G401 (cell line): ENCODE measurements at places on chromosomes 5 and 9. TPM values are rescaled to one million over a fixed set of nuclear protein-coding genes. Genes with fewer than 3 reads are reported as not detected.
A peak's percentile ranks its signal among the peaks of the same experiment; 100 is the strongest.

DNA sequence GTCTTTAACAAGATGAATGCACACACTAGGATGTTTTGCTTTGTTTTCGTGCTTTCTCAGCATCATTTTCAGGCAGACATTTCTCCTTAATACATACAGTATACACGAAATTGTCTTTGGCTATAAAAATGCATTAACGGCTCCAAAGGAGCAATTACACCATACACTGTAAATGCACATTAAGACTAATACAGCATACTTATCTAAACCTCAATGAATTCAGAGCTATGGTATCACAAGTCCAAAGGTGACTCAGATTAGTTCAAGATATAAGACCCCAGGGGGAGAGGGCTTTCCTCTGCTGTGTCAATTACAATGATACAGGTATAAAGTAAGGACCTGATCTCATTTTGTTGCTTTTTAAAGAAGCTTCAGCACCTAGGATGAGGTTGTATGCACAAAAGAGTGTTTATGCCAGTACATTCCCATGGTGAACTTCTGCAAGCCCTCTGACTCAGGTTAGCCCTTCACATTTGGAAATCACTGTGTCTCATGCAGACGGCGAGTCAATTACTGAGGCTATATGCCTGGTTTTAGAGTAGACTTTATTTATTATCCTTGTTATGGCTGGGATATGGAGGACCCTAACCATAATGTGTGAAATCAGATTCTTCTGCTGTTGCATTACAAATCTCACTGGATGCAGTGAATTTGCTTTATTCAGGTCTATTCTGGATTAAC, 233.3 kb downstream of the ZNF608 start:
- DNase-seq, result no peak

DNA sequence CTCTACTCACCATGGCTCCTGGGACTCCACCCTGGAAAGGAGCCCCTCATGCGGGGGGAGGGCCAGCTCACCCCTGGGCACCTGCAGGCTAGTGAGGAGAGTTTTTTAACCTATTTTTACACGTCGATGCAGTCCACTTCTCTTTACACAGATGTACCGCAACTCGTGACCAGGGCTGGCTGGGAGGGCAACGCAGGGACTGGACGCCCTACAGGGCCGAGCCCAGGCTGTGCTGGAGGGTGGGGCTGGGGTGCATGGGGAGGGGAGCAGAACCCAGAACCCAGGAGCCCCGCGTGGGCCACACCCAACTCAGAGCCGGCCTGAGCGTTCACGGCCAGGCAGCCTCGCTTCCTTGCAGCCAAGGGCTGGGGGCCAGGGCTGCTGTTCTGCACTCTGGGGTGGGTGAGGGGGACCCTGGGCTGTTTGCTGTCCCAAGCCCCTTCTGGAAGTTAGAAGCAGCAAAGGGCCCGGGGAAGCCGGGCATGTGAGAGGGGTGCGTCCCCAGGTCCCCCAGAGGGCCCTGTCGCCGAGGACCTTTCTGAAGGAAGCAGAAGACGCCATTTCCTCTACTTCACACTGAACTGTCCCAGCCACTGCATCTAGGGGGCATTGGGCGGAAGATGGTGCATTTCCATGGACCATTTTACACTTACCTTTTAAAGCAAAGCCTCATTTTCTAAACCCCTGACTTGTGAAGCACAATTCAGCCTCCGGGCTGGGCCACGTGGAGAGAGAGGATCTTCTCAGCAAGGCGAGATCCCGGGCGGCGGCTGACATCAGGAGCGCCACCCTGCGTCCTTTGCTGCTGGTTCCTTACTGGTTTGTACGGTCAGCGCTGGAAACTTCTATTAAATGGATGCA, 90.5 kb downstream of the KCNT1 start:
- DNase-seq, result no peak

DNA sequence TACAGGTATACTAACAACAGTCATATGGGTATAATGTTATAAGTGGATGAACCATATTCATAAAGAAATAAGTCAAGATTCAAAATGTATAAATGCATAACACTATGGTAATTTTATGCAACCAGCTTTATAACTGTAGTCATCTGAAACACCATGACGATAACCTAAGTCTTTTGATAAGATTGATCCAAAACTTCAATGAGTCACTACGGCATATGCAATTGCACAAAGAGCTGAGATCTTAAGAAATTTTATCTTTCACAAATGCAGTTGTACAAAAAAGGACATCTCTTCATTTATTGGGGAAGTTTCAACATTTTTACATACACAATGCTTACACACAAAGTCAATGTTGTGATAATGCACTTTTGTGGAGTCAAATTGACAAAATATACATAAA, 20.3 kb downstream of the FAM81B start:
- no peak for DNase-seq

Gene PHF24
- total RNA-seq, result not detected in 2 replicates

Gene EGFLAM
- 0.55 TPM in 1 of 2 replicates, not detected in the other for total RNA-seq

Gene KCNMB1
- total RNA-seq, result not detected in 2 replicates

Gene NMUR2
- not detected in 2 replicates for total RNA-seq

Gene PLPP1
- 7.6 and 13.3 TPM in 2 replicates for total RNA-seq

GRCh38 chr9:79034583-79034982, 537.2 kb upstream of the TLE4 start:
- no peak for DNase-seq

Gene IFNA13
- total RNA-seq, result not detected in 2 replicates

GRCh38 chr5:140221697-140222223, 46.8 kb downstream of the CYSTM1 start:
- no peak for DNase-seq

DNA sequence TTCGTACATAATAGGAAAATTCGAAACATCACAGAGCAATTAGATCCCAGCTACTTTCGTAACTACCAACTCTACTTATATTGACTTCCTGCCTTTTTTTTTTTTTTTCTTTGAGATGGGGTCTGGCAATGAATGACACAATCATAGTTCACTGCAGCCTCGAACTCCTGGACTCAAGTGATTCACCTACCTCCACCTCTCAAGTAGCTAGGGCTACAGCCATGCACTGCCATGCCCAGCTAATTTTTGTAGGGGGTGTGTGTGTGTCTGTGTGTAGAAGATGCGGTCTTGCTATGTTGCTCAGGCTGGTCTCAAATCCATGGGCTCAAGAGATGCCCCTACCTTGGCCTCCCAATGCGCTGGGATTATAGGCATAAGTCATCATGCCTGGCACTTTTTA, 5.8 kb upstream of the PAIP2 start:
- DNase-seq, result no peak

DNA sequence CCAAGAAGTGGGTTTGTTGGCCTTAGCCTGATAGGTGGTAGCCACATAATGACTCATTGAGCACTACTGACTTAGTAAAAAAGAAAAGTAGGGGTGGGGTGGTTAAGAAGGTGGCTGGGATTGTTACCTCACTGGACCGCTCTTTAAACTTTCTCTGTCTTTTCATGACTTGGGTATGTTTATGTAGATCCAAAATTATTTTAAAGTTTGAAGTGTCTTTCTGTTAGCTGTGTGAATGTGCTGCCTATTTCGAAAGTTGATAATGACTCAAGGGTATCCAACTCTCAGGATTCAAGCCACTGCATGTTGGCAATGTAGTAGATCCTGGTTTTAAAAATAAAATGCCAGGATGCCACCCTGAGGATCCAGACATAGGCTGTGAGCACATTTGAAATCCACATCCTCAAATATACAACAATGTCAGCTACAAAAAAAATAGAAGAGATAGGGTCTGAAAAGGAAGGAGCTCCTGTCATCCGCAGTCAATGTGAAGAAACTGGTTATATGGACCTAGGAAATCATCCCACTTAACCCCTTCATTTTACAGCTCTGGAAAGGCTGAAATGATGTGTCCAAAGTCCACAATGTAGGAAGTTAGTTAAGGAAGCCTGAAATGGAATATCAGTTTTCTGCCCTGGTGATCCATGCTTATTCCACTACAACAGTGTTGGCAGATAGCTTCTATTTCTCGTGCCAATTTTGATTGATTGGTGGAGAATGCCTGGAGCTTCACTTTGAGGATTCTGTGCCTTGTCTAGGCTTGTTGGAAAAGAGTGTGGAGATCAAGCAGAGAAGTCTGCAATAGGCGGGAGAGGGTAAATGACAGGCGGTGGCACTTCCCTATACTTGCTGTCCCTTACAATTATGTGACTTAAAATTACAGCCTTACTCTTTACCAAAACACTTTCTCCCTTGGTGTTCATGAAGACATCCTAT, 23.4 kb downstream of the ZNF462 start:
- DNase-seq, result no peak

- DNase-seq, result no peak
These were observed 70.3 kb upstream of the SMIM15 start for GRCh38 chr5:61232490-61233050.

Gene OTP
- total RNA-seq, result not detected in 2 replicates

GRCh38 chr5:110536120-110537115, 190.1 kb downstream of the TMEM232 start:
- no peak for DNase-seq

GRCh38 chr9:35945341-35946018, 12.5 kb downstream of the OR2S2 start:
- DNase-seq, result peak; percentile 90

DNA sequence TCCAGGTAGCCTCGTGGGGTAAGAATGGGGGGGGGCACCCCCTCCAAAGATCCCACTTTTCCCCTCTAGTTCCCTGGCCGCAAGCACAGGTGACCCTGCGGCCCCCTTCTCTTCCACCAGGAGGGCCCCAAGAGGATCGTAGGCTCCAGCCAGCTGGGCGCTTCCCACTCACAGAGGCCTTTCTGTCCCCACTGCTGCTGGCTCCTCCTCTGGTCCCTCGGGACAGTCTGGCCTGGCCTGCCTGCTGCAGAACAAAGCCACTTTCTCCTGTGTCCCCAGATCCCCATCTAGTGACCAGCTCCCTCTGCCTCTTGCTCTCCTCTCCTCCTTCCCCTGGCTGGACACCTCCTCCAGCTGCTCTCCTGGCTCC, 534 bp upstream of the SAPCD2 start:
- peak; percentile 39 for DNase-seq

- DNase-seq, result no peak
These were observed 38.3 kb downstream of the ZDHHC21 start for GRCh38 chr9:14654932-14655331.

Gene CFAP157
- not detected in 2 replicates for total RNA-seq

- DNase-seq, result no peak
These were observed 8.5 kb downstream of the LCN9 start for GRCh38 chr9:135671591-135672041.

DNA sequence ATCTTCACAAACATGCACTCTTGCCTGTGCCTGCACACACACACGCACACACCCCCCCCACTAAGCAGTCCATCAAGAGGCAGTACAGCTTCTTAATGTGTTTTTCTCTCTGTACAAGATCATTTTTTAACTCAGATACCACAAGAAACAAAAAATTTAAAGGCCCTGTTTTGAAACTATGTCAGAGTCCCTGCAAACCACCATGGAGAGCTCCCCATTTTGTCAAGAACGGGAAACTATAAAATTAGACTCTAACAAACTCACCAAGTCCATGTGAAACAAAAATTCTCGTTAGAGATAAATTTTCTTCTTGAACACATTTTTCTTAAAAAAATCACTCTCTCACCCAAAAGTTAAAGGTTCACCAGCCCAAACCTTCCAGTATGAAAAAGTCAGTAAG, 86.3 kb downstream of the ELAVL2 start:
- DNase-seq, result no peak

DNA sequence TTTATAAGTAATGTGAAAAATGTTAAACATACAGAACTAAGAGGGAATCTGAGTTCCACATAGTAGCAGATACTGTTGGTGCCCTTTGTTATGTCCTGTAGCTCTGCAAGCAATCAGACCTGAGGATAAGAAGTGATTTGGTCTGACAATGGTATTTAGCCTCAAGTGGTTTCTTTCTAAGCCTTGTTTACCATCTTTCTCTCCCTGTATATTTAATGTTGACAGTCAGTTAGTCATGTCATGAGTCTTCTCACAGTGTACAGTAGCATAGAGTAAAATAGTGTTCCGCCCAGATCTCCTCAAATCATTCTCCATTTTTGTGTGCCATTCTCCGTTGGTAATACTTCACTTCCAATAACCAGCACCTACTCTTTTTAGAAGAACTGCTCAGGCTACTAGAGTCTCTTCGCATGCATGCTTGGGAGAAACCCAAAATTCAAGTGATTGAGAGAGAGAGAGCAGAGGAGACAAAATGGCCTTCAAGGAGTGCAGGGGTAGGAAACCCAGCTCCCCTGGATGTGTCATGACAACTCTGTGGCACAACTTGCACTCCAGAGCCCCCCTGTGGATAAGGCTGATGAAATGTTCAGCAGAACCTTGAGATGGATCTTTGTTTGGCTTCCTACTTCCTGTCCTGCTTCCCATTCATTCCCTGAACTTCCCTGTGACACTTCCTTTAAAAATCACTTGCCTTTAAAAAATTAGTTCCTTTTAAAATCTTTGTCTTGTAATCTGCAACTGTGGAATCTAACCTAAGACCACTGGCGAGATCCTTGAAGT, 129.2 kb upstream of the FST start:
- DNase-seq, result no peak

GRCh38 chr5:55994998-55995914, 493 bp upstream of the IL6ST start:
- DNase-seq, result peak; percentile 97

GRCh38 chr5:30804739-30805505, 388.6 kb upstream of the CDH6 start:
- no peak for DNase-seq

DNA sequence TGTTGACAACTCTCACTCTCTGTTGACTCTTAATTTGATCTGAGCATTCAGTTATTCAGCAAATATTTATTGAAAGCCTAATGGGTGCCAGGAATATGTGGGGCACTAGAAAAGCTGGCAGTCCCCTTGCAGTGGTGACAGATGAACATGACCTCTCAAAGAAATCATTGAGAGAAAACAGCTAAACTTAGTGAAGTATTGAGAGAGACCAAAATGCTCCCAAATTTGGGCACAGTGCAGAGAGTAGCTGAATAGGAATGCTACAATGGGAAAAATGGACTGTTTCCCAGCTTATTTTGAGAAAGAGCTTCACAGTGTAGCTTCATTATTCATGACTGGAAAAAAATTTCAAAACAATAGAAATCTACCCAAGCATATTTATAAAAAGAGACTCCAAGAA, 257.9 kb downstream of the SGCD start:
- DNase-seq, result peak; percentile 26

DNA sequence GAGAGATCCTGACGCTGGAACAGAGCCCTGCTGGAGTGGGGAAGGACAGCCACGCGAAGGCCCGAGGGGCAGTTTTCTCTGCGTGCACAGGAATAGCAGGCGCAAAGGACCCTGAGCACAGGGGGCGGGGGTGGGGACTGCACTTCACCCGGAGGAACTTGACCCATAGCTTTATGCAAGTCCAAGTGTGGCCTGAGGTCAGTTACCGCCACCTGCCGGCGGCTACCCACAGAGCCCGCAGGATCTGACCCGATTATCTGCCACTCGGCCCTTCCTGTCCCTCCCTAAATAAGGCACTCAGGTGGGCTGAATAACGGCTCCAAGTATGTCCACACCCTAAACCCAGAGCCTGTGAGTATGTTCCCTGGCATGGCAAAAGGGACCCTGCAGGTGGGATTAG, 65.4 kb upstream of the FCN1 start:
- DNase-seq, result no peak

DNA sequence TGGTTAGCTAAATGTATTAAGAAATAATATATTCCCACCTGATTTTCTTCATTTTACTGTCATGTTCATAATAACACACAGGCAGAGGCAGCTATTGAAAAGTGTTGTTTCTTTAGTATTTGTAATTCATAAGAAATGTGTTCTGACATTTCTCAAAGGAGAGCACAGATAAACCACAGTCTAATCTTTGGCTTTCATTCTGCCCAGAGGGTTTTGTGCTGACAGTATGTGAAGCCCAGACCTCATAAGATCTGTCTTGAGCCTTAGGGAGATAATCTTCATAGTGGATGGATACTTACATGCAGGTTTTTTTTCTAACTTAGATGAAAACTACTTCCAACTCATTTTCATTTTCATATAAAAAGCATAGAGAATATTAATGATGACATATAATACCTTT, 206.1 kb downstream of the CHSY3 start:
- no peak for DNase-seq
